ENCODE measurements at places on chromosomes 5 and 9.

DNA sequence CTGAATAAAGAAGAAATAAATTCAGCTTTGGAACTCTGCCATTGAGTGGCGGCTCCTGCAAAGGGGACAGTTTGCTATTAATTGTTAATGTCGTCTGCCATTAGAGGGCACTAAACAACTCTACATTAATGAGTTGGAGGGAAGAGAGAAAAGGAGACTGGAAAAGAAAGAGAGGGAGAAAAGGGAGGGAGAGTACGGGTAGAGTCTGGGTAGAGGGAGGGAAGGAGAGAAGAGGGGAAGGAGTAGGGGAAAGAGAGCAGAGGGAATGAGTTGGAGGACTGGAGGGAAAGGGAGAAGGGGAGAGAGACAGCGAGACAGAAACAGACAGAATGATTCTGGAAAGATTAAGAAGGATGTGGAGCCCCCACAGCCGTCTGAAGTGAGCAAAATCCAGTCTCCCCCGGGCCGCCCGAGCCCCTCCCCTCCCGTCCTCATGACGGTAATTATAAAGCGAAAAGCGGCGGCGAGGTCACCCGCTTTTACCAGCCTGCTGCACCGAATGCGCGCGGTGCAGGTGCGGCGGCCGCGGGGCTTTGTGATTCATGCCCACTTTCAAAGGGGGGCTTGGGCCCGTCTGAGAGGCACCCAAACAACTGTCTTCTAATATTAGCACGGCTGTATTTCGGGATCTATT is 1.9 kb upstream of the FST start:
- no peak for DNase-seq

GRCh38 chr9:14393418-14393817 is 79.5 kb upstream of the NFIB start:
- DNase-seq, result no peak

- DNase-seq, result no peak
Measured at GRCh38 chr9:123716339-123716945, 213.5 kb downstream of the DENND1A start.

DNA sequence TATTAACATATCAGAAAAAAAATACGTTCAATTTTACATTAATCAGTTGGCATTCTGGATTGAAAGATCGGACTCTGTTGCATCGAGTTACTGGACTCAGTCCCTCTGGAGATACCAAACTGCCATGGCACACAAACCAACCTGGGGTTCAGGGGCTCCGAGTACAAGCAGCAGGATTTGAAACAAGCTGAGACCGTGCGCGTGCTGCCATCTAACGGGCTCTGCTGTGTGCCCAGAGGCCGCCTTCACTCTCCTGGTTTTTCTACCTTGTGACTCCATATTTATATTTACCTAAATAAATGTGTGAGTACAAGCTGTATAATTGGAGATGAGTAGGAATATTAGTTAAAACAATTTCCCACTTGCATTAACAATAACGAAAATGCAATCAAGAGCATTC is 48.2 kb downstream of the ANXA1 start:
- DNase-seq, result no peak

DNA sequence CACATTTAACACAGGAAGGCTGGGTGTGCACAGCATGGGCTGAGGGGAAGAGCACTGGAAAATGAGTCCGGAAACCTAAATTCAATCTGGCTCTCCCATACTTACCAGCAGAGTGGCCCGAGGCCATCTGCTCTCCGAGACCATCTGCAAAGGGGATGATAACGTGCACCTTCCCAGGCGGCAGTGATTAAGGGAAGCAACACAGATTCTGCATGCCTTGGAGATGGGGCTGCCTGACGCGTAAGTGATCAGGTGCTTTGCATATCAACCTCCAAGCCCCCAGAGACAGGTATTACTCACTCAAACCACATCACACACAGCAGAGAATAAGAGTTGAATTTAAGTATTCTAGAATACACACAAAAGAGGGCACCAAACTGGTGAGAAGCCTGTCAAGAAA is 9.1 kb downstream of the EPB41L4B start:
- no peak for DNase-seq

DNA sequence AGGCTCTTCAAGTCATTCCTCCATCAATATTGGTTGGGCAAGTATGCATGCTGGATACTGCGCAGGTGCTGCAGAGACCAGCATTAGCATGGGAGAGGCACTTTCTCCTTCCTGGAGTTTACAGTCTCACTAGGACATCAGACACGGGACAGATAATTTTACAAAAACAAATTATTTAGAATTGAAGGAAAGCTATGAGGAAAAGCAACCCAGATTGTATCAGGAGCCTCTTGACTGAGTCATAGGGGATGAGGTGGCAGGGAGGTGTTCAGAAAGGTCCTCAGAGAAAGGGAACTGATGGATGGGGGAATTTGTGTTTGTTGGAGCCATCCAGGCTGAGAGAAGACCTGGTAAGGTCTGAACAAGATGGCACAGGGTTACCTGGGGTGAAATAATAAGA is 24.5 kb upstream of the RAB14 start:
- DNase-seq, result no peak

DNA sequence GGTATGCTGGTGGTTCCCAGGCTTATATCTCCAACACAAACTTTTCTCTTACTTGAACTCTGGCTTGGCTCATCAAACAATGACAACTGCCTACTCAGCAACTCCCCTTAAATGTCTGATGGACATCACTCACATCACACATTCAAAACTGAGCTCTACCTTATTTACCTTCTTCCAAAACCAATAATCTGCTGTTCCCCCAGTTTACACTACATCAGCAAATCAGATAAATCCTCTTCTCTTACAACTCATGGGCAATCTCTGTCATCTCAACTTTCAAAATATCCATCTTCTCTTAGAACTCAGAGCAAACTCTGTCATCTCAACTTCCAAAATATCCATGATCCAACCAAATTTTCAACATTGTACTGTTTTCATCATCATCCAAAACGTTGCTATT is 2347.9 kb upstream of the ACO1 start:
- DNase-seq, result no peak

Measured in activated naive CD4-positive, alpha-beta T cell (primary cell).